Activated T-helper 1 cell treated with anti-CD3 and anti-CD28 coated beads, Interleukin-12 subunit alpha, Interleukin-12 subunit beta, Interleukin-2, Interleukin-4 antibody, amounts not matched to agents 30 ng/mL and 10 ng/mL and 1 ng/mL, durations not matched to agents 14 hours and 24 hours and 36 hours (primary cell): ENCODE measurements at places on chromosomes 5 and 9. TPM values are rescaled to one million over a fixed set of nuclear protein-coding genes. Genes with fewer than 3 reads are reported as not detected.

The PCDHA4 gene
- not detected in 2 replicates for total RNA-seq

The FGF1 gene
- total RNA-seq = 0.08 TPM in 1 of 2 replicates, not detected in the other

The CD180 gene
- 0.54 and 1.4 TPM in 2 replicates for total RNA-seq

The C5orf34 gene
- total RNA-seq = 5.3 and 5.5 TPM in 2 replicates

The ARID3C gene
- total RNA-seq = 0.23 TPM in 1 of 2 replicates, not detected in the other

The TLR4 gene
- total RNA-seq = not detected in 2 replicates

The HSPB3 gene
- not detected in 2 replicates for total RNA-seq

The ZBTB6 gene
- 12.1 and 12.6 TPM in 2 replicates for total RNA-seq

The IFNA21 gene
- not detected in 2 replicates for total RNA-seq

The PCDHA13 gene
- total RNA-seq = not detected in 2 replicates

The GPRIN1 gene
- 3.1 and 3.2 TPM in 2 replicates for total RNA-seq

The CDC42SE2 gene
- total RNA-seq = 100.0 and 103 TPM in 2 replicates

The NPR3 gene
- not detected in 2 replicates for total RNA-seq

The RANBP17 gene
- not detected in 2 replicates for total RNA-seq

The FOXD4 gene
- 0.13 and 0.22 TPM in 2 replicates for total RNA-seq

The NTNG2 gene
- 4.6 and 6.2 TPM in 2 replicates for total RNA-seq

The SLC25A48 gene
- total RNA-seq = not detected in 2 replicates

The FAM114A2 gene
- total RNA-seq = 28.3 and 28.7 TPM in 2 replicates

The TNC gene
- 0.60 and 0.61 TPM in 2 replicates for total RNA-seq

DNA sequence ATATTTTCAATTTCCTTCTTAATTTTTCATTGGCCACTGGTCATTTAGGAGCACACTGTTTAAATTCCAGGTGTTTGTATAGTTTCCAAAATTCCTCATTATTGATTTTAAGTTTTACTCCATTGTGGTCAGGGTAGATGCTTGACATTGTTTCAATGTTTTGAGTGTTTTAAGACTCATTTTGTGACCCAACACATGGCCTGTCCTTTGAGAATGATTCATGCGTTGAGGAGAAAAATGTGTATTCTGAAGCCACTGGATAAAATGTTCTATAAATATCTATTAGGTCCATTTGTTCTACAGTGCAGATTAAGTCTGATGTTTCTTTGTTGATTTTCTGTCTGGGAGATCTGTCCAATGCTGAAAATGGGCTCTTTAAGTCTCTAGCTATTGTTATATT lies 24.4 kb upstream of the FNIP1 start:
- no peak for DNase-seq

GRCh38 chr9:130896233-130897014 lies at the start of gene QRFP:
TSS of gene QRFP (minus strand) at chr9:130896812. CDS start at chr9:130893838, 2,974 bp downstream.
- no peak for DNase-seq

- DNase-seq = no peak
These were observed 18.7 kb downstream of the ADAMTS13 start for GRCh38 chr9:133440874-133441273.

GRCh38 chr9:111691672-111692329 lies 30.4 kb downstream of the GNG10 start:
- no peak for DNase-seq

DNA sequence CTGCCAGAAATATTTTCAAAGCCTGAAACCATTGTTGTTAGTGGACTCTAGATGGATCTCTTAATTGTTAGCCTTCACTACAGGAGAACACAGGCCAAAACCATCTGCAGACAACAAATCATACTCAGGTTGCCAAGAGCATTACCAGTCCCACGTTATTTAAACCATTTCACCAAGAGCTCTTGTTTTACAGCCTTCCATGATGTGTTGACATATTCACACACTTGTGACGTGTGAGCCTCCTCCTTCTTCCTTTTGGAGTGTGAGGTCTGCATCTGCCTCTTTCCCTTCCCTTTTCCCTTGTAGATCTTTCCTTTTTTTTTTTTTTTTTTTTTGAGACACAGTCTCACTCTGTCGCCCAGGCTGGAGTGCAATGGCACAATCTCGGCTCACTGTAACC lies 279.0 kb downstream of the AUH start:
- no peak for DNase-seq

DNA sequence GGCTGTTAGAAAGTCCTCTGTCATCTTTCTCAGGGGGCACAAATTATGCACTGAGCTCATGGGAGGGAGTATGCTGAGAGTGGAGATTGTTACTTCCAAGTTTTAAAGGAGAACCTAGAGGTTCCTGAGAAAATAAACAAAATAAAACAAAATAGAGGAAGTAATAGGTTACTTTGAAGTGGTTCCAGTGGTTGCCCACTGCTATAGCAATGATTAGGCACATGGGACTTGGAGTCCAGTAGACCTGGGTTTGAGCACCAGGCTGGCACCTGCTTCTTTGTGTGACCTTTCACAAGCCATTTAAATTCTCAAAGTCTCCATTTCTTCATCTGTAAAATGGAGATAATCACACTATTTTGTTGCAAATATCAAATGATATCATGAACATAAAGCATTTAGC lies 13.8 kb upstream of the CDC23 start:
- DNase-seq = no peak

GRCh38 chr5:102561894-102562760 lies 63.3 kb upstream of the SLCO6A1 start:
- DNase-seq = no peak

DNA sequence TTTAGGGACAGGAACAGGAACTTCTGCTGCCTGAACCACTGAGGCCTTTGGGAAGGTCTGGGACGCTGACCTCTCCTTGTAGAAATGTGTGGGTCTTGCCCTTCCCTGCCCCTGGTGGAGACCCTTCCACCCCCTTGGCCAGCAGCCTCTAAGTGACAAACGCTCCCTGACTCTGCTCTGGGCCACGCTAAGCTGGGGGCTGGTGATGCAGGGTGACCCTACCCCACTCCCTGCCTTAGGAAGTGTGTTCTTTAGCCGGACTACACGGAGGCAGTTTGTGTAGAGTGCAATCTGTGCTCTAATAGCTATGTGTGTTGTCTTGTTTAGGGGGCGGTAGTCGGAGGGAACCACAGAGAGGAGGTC lies 123.0 kb downstream of the COL23A1 start:
- DNase-seq = no peak

DNA sequence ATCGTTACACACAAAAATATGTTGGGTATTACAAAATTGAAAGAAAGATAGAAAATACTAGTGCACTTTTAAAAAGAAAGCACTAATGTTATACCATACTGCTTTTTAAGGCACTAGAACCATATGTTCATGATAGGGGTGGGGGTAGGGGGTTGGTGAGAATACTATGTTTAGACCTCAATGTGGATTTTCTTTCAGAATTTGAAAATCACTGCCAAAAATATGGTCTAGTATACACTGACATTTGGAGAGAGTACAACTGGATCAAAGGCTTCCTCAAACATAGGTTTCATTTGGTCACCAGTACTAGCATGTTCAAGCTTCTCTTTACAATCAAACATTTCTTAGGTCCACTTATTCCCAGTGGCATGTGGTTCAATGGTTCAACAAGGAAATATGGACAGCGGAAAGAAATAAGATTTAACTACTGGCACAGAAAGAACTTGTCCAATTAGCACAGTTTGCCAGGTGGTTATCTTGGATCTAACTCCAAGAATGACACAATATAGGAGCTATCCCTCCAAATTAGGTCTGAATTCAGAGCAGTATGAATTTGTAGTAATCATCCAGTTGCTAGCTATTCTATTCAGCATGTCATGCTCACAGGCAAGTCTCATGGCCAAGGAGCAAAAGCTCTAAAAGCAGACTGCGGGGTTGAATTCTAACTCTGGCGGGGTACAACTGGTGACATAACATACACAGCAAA lies 139.3 kb downstream of the SLC24A2 start:
- no peak for DNase-seq

GRCh38 chr5:115472271-115473025 lies 72.1 kb downstream of the FEM1C start:
- DNase-seq = no peak

GRCh38 chr5:108818613-108819272 lies 71.0 kb downstream of the FER start:
- no peak for DNase-seq

- DNase-seq = no peak
These were observed 34.7 kb downstream of the CSNK1G3 start for GRCh38 chr5:123546657-123547056.

- DNase-seq = no peak
These were observed 20.3 kb downstream of the AOPEP start for GRCh38 chr9:94746541-94747370.

DNA sequence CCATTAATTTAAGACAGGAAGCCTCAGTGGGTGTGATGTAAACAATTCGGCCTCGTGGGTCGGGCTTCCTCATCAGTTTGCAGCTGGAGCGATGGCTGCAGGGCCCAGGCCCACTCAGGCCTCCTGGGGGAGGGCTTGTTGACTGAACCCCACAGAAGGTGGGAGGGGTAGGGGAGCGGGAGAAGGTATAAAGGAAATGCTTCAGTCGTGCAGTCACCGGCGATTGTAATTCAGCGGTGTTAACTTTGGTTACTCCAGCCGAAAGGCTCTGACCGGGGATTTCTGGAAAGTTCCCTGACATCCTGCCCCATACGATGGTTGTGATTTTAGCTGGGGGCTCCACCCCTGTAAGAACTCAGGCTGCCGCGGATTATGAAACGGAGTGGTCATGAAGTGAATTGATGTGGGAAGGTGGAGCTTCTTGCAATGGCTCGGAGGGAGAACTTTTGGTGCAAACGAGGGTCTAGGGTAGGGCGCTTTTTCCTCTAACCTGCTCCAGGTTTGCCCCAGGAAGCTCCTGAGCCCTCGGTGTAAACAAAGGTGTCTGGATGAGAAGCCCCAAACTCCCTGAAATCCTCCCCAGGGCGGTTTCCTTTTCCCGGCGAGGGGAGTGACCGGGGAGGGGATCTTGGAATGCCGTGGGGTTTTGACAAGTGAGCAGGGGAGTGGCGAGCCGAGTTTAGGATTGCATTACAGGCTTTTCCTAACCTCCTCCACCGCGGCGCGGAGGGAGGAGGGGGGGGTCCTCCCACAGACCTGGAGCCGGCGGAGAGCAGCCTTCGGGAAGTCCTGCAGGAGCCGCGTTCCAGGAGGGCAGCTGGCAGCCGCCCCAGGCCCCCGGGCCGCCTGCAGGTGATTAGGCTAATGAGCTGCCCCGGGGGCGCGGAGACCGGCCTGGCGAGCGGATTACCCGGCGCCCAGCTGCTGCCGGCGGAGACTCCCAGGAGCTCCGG lies 215.5 kb downstream of the PDZD2 start:
- DNase-seq = no peak

GRCh38 chr5:139906661-139907060 lies 111.1 kb downstream of the PSD2 start:
- DNase-seq = no peak

- DNase-seq = no peak
These were observed 21.0 kb upstream of the UBLCP1 start for GRCh38 chr5:159241946-159242552.

GRCh38 chr9:79329861-79330260 lies 241.9 kb upstream of the TLE4 start:
- DNase-seq = no peak

- DNase-seq = no peak
These were observed 24.6 kb upstream of the KIF2A start for GRCh38 chr5:62281411-62281810.

GRCh38 chr5:108743319-108743718 lies 4.4 kb upstream of the FER start:
- no peak for DNase-seq

DNA sequence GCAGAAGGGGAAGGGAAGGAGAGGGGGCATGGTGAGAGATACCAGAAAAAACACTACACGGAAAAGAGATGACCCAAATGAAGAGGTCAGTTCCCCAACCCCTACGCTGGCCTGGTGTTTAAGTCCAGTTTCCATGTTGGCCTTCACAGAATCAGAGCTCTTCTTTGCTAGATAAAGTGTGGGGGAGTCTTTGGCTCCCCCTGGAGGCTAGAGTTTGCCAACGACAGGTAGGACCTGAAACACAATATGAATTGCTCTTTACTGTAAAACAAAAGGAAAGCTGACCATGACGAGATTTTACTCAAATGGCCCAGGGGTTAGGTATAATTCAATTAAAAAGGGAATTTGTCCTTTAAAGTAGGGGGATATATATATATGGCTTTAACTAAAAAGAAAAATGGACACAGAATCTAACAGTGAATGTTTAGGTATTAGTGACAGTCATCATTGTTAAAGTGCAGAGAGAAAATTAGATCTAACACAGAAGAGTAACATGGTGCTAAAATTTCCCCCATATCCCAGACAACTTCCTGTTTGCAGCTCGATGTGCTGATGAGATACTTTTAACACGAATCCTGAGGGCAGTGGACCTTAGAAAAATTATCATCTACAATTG lies 92.0 kb downstream of the SV2C start:
- peak; percentile 27 for DNase-seq

GRCh38 chr9:94929369-94929756 lies 202.9 kb downstream of the AOPEP start:
- no peak for DNase-seq
